ENCODE measurements at places on chromosomes 5 and 9.

DNA sequence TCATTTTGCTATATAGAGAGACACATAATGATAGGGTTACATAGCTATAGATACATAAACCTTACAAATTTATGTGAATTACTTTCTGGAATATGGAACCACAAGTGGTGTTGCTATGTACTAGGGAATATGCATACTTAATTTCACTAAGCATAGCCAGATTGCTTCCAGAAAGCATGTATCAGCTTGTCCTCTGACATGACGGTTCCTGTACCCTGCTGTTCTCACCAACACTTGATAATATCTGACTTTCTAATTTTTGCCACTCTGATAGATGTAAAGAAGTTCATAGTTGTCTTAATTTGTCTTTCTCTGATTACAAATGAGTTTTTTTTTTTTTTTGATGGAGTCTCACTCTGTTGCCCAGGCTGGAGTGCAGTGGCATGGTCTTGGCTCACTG lies 18.0 kb upstream of the CKS2 start:
- H3K27me3 ChIP-seq: no peaks in the 10 kb centered on the region
- no peaks in the 10 kb centered on the region for H3K4me1 ChIP-seq
- no peaks in the 10 kb centered on the region for H3K36me3 ChIP-seq
- H3K27ac ChIP-seq: no peak overlapping the region

DNA sequence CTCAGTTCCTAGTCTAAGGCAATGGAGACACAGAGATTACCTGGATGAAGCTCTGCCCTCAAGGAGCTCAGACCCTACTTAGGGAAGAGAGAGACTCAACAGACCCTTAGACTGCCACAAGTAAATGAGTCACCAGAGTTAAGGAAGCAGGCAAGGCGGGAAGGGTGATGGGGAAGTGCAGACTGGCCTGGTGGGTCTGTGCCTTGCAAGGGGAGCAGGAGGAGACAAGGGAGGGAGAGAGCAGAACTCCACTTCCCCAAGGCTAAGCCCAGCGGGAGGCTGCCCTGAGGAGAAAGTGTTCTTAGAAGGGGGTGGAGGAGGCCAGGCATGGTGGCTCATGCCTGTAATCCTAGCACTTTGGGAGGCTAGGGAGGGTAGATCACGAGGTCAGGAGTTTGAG lies 83.7 kb downstream of the HRH2 start:
- no peaks in the 10 kb centered on the region for H3K36me3 ChIP-seq
- no peak for DNase-seq
- H3K27me3 ChIP-seq: no peaks in the 10 kb centered on the region
- H3K27ac ChIP-seq: no peak overlapping the region

DNA sequence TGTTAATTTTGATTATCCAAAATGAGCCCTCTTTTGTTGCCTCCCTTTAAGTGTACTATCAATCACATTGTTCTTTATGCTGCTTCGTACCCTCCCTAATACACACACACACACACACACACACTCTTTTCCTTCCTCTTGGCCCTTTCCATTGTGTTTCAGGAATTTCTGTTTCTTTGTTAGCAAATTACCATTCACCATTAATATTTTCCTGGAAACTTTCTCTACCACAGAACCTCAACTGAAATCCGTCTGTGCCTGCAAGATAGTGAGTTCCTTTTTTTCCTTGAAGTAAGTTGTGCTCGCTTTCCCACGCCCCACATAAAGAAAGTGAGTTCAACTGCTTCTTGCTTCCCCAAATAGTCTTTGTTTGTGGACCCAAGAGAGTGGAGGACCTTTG lies 61.8 kb downstream of the SMIM15 start:
- no peak overlapping the region for H3K4me3 ChIP-seq
- no peaks in the 10 kb centered on the region for H3K4me1 ChIP-seq
- H3K27me3 ChIP-seq: no peaks in the 10 kb centered on the region
- H3K27ac ChIP-seq: no peak overlapping the region

DNA sequence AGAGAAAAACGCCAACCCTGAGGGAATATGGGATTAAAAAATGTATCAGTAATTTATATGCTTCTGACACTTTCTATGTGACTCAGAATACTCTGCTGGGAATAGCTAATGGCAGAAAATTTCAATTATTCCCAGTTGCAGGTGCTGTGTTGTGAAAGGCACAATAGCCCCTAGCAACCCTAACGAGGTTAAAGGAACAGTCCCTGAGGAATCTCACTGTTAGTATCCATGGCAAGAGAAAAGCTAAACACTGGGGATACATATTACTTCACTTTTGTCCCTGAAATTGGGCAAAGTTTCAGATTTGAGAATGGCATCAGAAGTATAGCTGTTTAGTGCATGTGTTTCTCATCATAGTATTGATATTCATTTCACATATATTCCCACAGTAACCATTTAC lies 555.0 kb downstream of the RAB3C start:
- H3K36me3 ChIP-seq: no peaks in the 10 kb centered on the region
- H3K4me1 ChIP-seq: no peaks in the 10 kb centered on the region
- no peak for DNase-seq
- no peak overlapping the region for H3K27ac ChIP-seq
- no peaks in the 10 kb centered on the region for H3K27me3 ChIP-seq
- H3K4me3 ChIP-seq: no peak overlapping the region

GRCh38 chr5:146426853-146427618 lies 20.1 kb upstream of the TCERG1 start:
- H3K4me3 ChIP-seq: no peak overlapping the region
- no peak for DNase-seq
- H3K36me3 ChIP-seq: no peaks in the 10 kb centered on the region

DNA sequence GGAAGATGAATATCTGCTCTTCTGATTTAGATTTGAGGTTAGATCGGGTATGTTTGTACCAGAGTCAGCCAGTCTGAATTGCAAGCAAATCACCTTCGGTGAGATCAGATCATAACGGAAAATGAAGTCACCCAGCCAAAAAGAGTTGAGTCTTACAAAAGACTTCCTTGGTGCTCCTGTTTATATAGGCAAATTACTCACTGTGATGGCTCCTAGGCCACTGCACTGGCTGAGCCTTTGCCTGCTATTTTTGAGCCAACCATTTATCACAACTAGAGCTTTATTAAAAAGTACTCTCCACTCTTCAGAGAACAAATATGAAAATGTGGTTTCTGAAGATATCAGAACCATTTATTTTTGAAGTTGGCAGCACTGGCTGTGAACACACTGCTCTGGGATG lies 277.7 kb upstream of the PCSK5 start:
- no peaks in the 10 kb centered on the region for H3K27me3 ChIP-seq
- no peak for DNase-seq
- H3K36me3 ChIP-seq: no peaks in the 10 kb centered on the region
- H3K27ac ChIP-seq: no peak overlapping the region
- peaks cover 2% of the 10 kb centered on the region for H3K4me1 ChIP-seq
- H3K4me3 ChIP-seq: no peak overlapping the region

- H3K4me3 ChIP-seq: no peak overlapping the region
- DNase-seq: no peak
- H3K4me1 ChIP-seq: no peaks in the 10 kb centered on the region
- no peaks in the 10 kb centered on the region for H3K36me3 ChIP-seq
- no peak overlapping the region for H3K27ac ChIP-seq
- no peaks in the 10 kb centered on the region for H3K27me3 ChIP-seq
These were observed 811.6 kb upstream of the DMAC1 start for GRCh38 chr9:8611153-8611552.

DNA sequence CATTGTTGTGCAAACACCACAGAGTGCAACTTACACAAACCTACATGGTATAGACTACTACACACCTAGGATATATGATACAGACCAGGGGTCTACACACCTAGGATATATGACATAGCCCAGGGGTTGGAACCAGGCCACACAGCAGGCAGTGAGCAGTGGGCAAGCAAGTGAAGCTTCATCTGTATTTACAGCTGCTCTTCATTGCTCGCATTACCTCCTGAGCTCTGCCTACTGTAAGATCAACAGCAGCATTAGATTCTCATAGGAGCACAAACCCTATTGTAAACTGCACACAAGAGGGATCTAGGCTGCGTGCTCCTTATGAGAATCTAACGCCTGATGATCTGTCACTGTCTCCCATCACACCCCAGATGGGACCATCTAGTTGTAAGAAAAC lies 56.6 kb downstream of the AP3B1 start:
- H3K4me3 ChIP-seq: no peak overlapping the region
- no peak overlapping the region for H3K27ac ChIP-seq
- no peak for DNase-seq
